ENCODE measurements at places on chromosomes 2 and 18.

DNA sequence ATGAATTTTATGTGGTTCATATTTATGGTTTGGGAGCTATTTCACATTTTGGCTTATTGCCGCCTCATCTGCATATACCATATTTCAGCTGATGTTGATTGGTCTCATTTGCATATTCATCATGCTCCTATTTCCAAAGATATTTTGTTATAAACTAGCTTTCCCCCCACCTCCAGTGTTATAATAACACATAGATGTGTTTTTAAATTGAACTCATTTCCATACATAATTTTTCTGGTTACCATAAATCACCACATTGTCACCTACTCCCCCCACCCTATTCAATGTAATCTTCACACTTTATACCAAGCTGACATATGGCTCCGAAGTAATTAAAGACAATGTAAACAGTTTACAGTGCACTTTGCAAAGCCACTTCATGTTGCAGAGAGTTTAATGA is 101.2 kb downstream of the FSHR start:
- DNase-seq: no peak

GRCh38 chr18:13279181-13280069 is 60.9 kb downstream of the LDLRAD4 start:
- no peak for DNase-seq

DNA sequence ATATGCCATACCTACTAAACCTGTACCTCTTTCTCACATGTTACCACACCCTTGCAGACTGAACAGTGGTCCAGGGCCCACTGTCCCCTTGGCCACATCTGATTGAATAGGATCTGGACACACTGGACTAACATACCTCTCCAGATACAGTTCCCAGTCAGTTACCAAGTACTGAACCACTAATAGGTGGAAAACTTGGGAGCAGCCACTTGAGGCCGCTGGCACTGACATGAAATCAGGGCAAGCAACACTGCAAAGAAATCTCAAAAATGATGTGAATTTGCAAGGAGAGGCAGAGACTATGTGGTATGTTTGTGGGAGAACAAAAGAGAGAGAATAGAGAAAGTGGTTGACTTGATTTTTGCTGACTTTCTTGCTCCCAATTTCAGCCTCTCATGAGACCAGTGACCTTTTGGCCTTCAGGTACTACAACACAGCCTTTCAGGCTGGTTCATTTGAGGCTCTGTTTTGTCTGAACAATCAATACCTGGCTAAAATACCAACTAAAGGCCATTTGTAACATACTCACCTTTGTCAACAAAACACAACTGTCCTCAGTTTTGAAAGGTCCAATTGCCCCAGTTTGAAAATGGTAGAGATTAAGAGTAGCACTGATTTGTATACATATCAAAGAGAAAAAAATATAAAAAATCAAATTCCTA is 7.8 kb downstream of the GRB14 start:
- no peak for DNase-seq

DNA sequence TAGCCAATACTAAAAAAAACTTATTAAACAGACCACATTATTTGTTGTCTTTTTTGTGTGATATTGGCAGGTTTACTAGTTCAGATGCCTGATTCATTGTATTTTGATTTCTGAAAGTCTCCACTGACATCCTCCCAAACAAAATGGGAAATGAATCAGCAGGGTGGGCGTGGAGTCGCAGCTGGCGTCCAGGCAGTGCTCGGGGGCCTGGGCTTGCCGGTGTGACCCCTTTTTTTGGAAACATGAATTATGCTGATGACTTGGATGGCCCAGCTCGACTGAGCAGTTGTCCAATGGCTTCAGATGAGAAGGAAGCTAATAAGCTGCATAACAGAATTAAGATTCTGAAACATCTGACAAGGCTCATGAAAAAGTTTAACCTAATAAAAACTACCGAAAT is 1.7 kb upstream of the KCNG2 start:
- DNase-seq: no peak

- DNase-seq: no peak
Observed at GRCh38 chr18:63311118-63312018, 8.2 kb downstream of the BCL2 start.

DNA sequence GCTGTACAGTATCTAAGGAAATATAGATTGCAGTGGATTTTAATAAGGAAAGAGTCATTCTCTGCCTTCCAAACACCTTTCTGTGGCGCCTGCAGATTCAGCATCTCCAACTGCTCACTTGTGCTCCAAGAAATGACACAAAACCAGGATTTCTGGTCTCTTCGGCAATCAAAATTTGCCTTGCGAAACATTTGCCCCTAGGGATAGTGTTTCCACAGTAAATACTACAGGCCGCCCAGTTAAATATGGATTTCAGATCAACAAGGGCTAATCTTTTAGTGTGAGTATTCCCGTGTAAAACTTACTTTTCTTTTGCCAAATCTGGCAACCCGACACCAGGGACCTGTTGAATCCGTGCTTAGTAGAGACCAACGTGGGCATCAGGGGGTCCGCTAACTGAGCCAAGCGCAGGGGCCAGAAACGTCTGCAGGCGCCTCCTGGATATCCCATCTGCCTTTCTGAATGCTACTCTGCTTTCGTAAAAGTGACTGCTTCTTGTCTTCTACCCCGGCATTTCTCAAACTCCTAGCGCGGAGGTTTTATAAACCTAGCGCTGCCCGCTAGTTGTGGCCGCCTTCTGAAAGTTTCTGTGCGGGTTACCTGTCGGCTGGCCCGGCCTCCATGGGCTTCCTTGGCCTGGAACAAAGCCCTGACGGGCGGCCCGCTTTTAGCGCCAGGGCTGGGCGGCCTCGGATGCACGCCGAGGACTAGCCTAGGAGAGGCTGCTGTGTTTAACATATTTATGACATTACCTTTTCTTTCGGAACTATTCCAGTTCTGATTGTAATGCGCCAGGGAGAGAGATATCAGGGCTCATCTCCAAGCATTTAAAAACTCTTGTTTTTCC is 2.5 kb downstream of the CYP1B1 start:
- DNase-seq: no peak

DNA sequence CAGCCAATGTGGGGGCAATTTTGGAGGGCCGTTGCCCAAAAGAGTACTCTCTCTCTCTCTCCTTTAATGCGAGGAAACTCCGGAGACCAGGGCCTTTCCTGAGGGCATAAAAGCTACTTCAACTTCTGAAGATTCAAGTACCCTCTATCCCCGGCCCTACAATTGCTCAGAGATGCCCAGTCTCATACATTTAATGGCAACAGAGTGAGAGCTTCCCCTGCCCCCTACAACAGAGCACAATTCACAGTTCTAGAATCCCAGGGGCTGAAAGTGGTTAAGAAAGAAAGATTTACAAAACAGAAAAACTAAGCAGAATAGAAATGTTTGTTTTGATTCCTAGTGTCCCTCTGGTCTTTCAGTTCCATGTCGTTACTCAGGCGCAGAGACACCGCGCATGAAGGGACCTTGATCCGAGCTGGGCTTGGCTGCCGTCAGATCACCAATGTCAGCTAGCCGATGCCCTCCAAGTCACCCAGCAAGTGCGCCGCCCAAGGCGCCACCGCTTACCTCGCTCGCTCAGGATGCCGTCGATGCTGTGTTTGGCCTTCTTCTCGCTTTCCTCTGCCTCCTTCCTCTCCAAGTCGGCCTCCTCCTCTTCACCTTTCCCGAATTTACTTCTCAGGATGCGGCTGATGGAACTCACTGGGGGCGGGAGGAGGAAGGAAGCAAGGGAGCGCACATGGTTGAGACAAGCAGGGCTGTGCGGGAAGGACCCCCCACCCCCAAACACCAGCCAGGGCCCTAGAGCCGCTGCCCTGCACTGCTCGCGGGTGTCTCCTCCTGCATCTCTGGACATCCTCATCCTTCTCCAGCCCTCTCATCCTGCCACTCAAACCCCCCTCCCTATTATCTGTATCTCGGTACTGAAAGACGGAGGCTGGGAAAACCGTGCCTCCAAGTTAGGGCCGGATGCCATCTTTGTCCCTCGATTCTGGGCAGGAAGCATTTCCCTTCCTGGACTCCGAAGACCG is 4.9 kb downstream of the PAX3 start:
- DNase-seq: no peak

DNA sequence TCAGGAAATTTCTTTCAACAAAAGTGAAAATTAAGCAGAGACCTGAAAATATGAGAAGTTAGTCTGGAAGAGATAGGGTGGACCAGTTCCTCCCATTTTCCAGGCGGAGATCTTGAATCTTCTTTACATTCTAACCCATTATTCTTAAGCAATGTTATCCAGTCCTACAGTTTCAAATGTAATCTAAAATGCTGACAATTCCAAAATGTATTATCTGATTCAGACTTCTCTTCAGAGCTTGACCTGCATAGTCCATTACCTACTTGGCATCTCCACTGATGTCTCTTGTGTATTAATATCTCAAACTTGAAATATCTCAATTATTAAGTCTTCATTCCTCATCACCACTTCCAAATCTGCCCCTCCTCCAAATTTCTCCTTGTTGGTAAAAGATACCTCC is 28.4 kb upstream of the SLC39A10 start:
- DNase-seq: no peak

- DNase-seq: no peak
Observed at GRCh38 chr2:191746346-191747169, 68.6 kb downstream of the NABP1 start.

Measured in NCI-H1105 (cell line).